Type B pancreatic cell (in vitro differentiated cells): ENCODE measurements at places on chromosomes 16 and 17.

- peaks cover 46% of the 10 kb centered on the region for H3K4me1 ChIP-seq
- H3K4me3 ChIP-seq, result peak overlapping the region; percentile 67
- no peaks in the 10 kb centered on the region for H3K27me3 ChIP-seq
- no peaks in the 10 kb centered on the region for H3K36me3 ChIP-seq
- no peak for DNase-seq
- peak overlapping the region; percentile 75 for H3K27ac ChIP-seq
These were observed 469.6 kb downstream of the SLC39A11 start for GRCh38 chr17:72622661-72623433.

GRCh38 chr16:46727184-46727583 lies 21.0 kb downstream of the MYLK3 start:
- H3K27ac ChIP-seq, result no peak overlapping the region

GRCh38 chr16:66224626-66225025 lies 141.9 kb upstream of the CDH5 start:
- no peak overlapping the region for H3K4me3 ChIP-seq
- H3K27ac ChIP-seq, result no peak overlapping the region

- DNase-seq, result no peak
- H3K4me1 ChIP-seq, result no peaks in the 10 kb centered on the region
- H3K36me3 ChIP-seq, result peaks cover 35% of the 10 kb centered on the region
- no peak overlapping the region for H3K4me3 ChIP-seq
These were observed 18.8 kb upstream of the GLG1 start for GRCh38 chr16:74625500-74626350.

DNA sequence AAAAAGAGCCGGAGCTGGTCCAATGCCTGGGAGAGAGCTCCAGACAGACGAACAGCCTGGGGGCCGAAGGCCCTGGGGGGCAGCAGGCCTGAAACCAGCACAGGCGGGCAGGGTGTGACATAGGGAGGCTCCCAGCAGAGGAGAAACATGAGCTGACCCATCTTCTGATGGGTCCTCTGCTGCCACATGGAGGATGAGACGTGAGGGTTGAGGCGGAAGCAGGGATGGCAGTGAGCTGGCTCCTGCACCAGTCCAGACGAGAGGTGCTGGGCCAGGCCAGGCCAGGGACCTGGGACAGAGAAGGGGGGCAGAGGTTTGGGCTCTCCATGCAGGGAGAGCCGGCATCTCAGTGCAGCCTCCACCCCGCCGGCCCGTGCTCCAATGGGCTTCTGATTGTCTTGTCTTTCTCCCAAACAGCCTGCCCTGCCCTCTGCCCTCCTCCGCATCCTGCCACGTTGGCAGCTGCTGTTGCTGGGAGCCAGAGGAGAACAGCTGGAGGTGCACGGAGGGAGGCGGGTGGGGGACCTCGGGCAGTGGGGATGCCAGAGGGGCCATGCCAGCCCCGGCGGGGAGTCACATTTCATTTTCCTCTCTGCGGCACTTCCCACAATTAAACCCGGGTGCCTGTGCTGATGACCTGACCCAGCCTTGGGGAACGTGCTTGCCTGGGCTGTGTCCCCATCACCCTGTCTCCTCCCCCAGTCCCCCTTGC lies 139.1 kb upstream of the GSE1 start:
- no peaks in the 10 kb centered on the region for H3K36me3 ChIP-seq
- H3K4me3 ChIP-seq, result peak overlapping the region; percentile 53
- peaks cover 48% of the 10 kb centered on the region for H3K4me1 ChIP-seq
- H3K27me3 ChIP-seq, result no peaks in the 10 kb centered on the region
- peak overlapping the region; percentile 88 for H3K27ac ChIP-seq

DNA sequence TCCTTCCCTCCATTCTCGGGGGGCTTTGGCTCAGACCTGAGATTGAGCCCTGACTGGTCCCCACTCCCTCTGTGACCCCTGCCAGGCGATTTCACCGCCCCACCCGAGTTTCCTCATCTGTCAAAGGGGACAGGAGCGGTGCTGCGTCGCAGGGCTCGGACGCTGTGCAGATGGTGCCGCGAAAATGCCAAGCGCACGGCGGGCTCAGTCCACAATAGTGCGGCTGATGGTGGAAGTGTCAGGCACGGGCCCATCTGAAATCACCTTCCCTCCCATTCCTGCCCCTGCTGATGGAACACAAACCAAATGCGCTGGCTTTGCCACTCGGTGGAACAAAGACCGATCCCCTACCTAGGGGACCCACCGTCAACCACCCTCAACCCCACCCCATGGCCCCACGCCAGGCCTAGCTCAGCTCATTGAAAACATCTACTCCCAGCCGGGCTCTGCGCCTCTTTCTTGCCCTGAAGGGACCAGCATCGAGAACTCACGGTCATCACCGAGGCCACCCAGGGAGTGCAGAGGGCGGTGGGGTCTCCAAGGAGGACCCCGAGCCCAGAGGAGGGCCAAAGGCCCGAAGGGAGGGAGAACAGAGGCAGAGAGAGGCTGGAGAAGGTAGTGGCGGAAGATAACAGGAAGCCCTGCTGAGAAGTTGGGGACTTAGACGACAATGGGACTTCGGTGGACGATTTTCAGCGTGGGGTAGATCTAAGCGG lies 1.4 kb downstream of the CARHSP1 start:
- peaks cover 44% of the 10 kb centered on the region for H3K4me1 ChIP-seq
- H3K27me3 ChIP-seq, result no peaks in the 10 kb centered on the region
- no peaks in the 10 kb centered on the region for H3K36me3 ChIP-seq

- H3K36me3 ChIP-seq, result no peaks in the 10 kb centered on the region
- no peak for DNase-seq
- no peak overlapping the region for H3K4me3 ChIP-seq
- peaks cover 10% of the 10 kb centered on the region for H3K4me1 ChIP-seq
- peaks cover 80% of the 10 kb centered on the region for H3K27me3 ChIP-seq
- no peak overlapping the region for H3K27ac ChIP-seq
These were observed 124.5 kb upstream of the LHX1 start for GRCh38 chr17:36812762-36813161.

- H3K4me3 ChIP-seq, result no peak overlapping the region
- DNase-seq, result no peak
- no peaks in the 10 kb centered on the region for H3K4me1 ChIP-seq
- H3K27me3 ChIP-seq, result peaks cover 31% of the 10 kb centered on the region
- H3K27ac ChIP-seq, result no peak overlapping the region
These were observed 44.1 kb downstream of the TBX4 start for GRCh38 chr17:61496174-61496956.

DNA sequence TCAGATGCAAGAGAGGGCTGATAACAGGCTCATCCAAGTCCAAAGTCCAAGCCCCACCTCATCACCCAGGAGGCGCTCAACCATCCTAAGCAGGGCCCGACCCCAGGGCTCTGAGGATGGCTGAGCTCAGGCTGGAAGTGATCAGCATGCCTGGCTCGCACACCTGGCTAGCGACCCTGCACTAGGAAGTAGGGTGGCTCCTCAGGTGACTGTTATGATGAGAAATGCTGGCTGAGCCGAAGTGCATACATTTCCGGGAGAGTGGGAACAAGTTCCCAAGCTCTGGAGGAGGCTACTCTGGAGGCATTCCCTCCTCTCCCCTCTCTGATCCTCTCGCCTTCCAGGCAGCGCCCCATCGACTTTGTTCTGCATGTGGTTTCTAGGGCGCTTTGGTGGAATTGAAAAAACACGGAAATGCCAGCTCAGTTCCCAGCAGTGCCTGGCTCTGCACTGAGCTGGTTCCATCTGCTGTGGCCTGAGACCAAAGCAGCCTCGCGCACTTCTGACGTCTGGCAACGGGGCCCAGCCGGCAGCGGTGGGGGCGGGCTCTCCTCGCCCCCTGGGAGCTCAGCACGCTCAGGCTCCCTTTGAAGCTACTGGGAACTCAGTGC lies 130.3 kb downstream of the IRF8 start:
- peaks cover 23% of the 10 kb centered on the region for H3K4me1 ChIP-seq
- no peak overlapping the region for H3K27ac ChIP-seq
- DNase-seq, result no peak
- peaks cover 27% of the 10 kb centered on the region for H3K27me3 ChIP-seq
- no peak overlapping the region for H3K4me3 ChIP-seq
- no peaks in the 10 kb centered on the region for H3K36me3 ChIP-seq

DNA sequence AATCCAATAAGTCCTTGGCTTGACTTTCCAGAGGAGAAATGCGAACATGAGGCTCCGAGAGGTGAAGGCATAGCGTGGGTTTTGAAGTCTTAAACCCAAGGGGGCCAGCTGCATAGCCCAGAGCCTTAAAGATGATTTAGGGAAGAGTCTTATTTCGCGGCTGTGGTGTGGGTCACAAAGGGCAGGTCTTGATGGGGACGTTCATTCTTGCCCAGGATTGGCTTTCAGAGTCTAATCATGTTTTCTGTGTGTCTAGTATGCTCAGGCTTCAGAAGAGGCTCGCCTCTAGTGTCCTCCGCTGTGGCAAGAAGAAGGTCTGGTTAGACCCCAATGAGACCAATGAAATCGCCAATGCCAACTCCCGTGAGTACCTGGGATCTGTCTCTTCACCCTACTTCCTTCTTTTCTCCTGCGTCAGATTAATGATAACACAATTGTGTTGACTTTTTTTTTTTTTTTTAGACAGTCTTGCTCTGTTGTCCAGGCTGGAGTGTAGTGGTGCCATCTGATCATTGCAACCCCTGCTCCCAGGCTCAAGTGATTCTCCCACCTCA lies 951 bp downstream of the RPL19 start:
- no peak for DNase-seq
- peak overlapping the region; percentile 98 for H3K27ac ChIP-seq
- H3K4me3 ChIP-seq, result peak overlapping the region; percentile 92
- H3K27me3 ChIP-seq, result no peaks in the 10 kb centered on the region
- H3K4me1 ChIP-seq, result peaks cover 20% of the 10 kb centered on the region
- peaks cover 18% of the 10 kb centered on the region for H3K36me3 ChIP-seq

DNA sequence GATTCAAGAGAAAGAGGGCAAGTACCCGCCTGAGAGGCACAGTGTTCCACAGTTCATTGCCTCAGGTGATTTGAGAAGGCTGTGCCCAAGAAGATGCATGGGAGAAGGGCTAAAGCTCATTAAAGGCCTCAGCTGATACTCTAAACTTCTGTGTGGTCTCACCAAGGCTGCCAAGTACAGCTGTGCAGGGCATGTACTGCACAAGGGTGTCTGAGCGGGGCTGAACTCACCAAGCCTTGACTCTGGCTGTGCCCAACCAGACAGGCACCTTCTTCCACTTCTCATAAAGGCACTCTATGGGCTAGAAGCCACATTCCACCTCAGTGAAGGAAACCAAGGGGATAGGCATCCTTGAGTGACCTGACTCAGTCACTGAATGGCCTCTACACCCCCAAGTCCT lies 12.7 kb downstream of the LRRC75A start:
- no peak overlapping the region for H3K27ac ChIP-seq
- no peaks in the 10 kb centered on the region for H3K36me3 ChIP-seq
- DNase-seq, result no peak

DNA sequence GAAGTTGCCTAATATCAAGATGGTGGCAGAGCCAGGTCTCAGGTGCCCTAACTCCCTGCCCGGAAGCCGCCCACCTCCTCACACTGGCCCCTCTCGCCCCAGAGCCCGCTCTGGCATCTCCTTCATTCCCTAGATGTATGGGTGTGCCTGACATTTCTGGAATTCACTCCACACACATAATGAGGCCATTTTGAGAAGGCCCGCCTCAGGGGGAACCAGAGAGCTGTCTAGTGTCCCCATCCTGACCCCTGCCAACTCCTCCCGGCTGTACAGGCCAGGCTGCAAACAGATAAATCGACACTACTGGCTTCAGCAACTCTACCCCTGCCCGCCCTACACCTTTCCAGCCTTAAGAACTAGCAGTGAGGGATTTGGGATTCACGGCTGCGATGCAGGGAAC lies 7.7 kb downstream of the WNT3 start:
- peaks cover 51% of the 10 kb centered on the region for H3K4me1 ChIP-seq
- peaks cover 9% of the 10 kb centered on the region for H3K27me3 ChIP-seq
- peak overlapping the region; percentile 82 for H3K4me3 ChIP-seq
- H3K36me3 ChIP-seq, result peaks cover 4% of the 10 kb centered on the region
- DNase-seq, result no peak

GRCh38 chr17:33981711-33982601 lies 273.1 kb upstream of the CCL2 start:
- peaks cover 10% of the 10 kb centered on the region for H3K4me1 ChIP-seq
- no peak for DNase-seq
- no peak overlapping the region for H3K27ac ChIP-seq
- H3K27me3 ChIP-seq, result no peaks in the 10 kb centered on the region
- no peaks in the 10 kb centered on the region for H3K36me3 ChIP-seq
- H3K4me3 ChIP-seq, result no peak overlapping the region

- DNase-seq, result no peak
- H3K27me3 ChIP-seq, result peaks cover 4% of the 10 kb centered on the region
- no peaks in the 10 kb centered on the region for H3K36me3 ChIP-seq
These were observed 105.4 kb downstream of the YPEL2 start for GRCh38 chr17:59436900-59437299.

- H3K4me3 ChIP-seq, result peak overlapping the region; percentile 89
- H3K27me3 ChIP-seq, result no peaks in the 10 kb centered on the region
- H3K27ac ChIP-seq, result peak overlapping the region; percentile 79
- no peaks in the 10 kb centered on the region for H3K36me3 ChIP-seq
- peaks cover 11% of the 10 kb centered on the region for H3K4me1 ChIP-seq
These were observed 797 bp downstream of the NUDT7 start for GRCh38 chr16:77723108-77723514.

- H3K27ac ChIP-seq, result no peak overlapping the region
- peaks cover 4% of the 10 kb centered on the region for H3K36me3 ChIP-seq
- H3K4me1 ChIP-seq, result peaks cover 15% of the 10 kb centered on the region
- no peak for DNase-seq
These were observed 80.5 kb downstream of the CYB561 start for GRCh38 chr17:63365366-63366240.

DNA sequence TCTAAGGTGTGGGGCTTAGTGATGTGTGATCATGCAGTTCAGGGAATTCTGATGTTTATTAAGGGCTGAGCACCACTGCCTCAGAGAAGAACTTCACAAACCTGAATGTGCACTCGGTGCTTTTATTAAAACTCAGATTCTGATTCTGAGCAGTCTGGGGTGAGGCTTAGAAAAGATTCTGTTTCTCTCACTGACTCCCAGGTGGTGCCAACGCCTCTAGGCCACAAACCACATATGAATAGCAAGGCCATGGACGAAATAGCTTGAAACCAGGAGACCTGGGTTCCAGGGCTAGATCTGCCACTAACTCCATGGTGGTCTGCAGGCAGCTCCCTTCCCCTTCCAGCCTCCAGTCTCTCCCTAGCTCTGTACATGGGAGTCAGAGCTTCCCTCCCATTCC lies 169.1 kb downstream of the HS3ST3B1 start:
- H3K4me3 ChIP-seq, result no peak overlapping the region
- peaks cover 16% of the 10 kb centered on the region for H3K4me1 ChIP-seq
- no peak for DNase-seq
- no peak overlapping the region for H3K27ac ChIP-seq

DNA sequence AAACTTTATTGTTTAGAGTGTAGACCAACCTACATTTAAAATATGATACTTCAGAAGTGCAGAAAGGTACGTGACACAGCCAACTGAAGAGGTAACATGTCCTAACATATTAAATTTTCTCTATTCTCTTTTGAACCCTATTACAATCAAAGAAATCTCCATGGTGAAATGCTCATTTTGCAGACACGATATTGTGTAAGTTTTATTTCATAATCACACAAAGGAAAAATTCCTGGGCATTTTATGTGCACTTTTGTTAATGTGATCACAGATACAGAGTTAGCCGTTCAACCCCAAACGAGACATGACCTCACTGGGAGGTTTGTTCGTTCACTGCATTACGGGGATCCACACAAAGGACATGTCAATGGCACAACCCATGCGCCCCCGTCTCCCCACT lies 21.8 kb downstream of the KCNJ16 start:
- peaks cover 5% of the 10 kb centered on the region for H3K4me1 ChIP-seq
- no peaks in the 10 kb centered on the region for H3K36me3 ChIP-seq
- H3K27me3 ChIP-seq, result no peaks in the 10 kb centered on the region

- H3K4me1 ChIP-seq, result no peaks in the 10 kb centered on the region
- H3K4me3 ChIP-seq, result no peak overlapping the region
- no peak for DNase-seq
These were observed 252.9 kb downstream of the GRIN2A start for GRCh38 chr16:9929313-9929712.
